ENCODE measurements at places on chromosomes 7 and 10.

- DNase-seq: no peak
These were observed 7.7 kb upstream of the TRA2A start for GRCh38 chr7:23539494-23539907.

- peak; percentile 85 for DNase-seq
These were observed 27.8 kb downstream of the MRC1 start for GRCh38 chr10:17836942-17837341.

DNA sequence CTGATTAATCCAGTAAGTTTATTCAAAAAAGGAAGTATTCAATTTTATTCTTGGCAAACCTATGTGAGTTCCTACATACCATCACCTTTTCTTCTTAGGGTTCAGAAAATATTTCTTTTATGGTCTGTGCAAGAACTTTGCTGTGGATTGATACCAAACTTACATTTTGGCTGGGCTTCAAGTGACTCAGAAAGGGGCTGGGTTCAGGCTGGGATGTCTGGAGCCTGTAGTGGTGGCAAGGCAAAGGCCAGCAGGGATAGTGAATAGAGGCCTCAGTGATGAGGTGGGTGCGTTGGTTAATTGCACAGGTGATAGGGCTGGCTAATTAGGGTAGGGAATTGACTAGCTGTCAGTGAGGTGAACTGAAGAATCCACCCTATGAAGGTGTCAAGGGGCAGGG lies 40.2 kb upstream of the ATXN7L1 start:
- DNase-seq: no peak

DNA sequence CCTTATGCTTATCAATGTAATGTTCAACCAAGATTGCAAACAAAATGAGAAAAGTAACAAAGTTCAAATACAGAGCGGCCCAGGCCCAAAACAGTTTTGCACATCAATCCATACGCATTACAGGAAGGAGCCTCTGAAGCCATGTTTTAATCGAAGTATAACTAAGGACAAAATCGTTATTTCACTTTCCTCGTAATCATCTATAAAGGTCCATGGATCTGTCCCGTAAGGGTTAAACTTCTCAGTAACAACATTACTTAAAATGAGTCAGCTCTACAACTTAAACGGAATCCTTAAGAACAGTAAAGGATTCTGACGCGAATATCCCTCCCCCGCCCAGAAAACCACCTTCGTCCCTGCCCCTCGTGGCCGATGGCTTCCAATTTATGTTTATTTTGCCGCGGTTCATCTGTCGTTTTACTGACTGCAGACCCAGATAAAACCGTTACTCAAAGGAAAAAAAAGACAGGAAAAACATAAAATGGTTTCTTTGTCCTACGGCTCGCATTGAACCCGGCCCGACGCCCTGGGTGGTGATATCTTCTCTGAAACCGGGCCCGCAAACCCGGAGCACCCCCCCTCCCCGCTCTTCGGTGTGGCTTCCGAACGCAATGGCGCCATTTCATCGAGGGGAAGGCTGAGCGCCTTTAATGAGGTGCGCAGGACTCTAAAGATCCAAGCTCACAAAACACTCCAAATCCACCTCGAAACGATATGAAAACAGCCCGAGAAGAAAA lies 1.1 kb downstream of the HNRNPA2B1 start:
- DNase-seq: peak; percentile 56

DNA sequence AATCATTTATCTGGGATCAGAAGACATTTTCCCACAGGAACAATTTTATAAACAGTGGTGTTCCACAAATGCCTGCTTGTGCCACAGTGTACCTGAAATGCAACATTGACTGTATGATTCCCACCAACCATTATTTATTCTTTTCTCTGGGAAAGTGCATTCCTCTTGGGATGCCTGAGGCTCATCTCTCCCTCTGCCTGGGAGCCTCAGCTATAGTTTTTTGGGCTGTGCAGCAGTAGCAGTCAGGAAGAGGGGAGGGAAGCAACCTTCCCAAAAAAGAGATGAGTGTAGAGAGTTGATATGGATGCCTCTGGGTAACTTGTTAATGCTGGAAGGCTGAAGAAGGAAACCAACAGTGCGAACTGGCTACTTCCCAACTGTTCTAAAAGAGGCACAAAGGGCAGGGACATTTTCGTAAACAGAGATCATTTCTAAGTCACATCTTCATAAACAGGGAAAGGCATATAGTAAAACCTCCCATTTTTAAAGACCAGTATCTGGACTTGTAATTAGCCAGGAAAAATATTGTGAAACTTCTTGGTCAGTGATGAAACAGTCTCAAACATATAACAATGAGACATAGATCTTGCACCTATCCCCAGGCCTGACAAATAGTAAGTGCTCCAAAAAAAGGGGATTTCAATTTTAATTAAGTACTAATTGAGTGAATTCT lies 1.4 kb upstream of the CALD1 start:
- peak; percentile 92 for DNase-seq

Data from fibroblast of villous mesenchyme (primary cell).